ENCODE measurements at places on chromosomes 3 and 15.

GRCh38 chr3:154122552-154122911 lies 1.3 kb downstream of the ARHGEF26 start:
- no peak for DNase-seq

- no peak for DNase-seq
These were observed 110.6 kb upstream of the DCBLD2 start for GRCh38 chr3:99012051-99012450.

GRCh38 chr3:55159711-55160110 lies 231.9 kb upstream of the LRTM1 start:
- no peak for DNase-seq

GRCh38 chr15:72168131-72168807 lies 29.3 kb downstream of the GRAMD2A start:
- DNase-seq, result no peak

- no peak for DNase-seq
These were observed 134.1 kb downstream of the PDZRN3 start for GRCh38 chr3:73490453-73491286.

Measured in GM12892 (cell line).